ENCODE measurements at places on chromosomes 13 and 19.

- DNase-seq, result no peak
Observed at GRCh38 chr13:68056816-68057710, 826.9 kb upstream of the PCDH9 start.

DNA sequence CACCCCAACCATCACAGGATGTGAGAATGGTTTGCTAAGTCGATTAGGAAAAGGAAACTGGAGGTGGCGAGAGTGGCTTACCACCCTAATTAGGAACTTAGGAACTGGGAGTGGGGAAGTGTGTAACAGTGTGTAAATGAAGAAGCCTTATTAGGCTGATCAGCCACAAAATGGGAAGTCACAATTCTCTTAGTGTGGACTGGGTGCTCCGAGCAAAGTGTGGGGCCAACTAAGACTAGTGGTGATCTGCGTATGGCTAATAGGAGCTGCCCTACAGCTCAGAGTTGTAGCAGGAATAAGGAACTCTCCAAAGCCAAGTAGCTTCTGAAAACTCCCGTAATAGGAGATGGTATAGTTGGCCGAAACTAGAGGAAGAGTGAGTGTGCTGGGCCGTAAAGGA is 7.6 kb downstream of the SIGLEC11 start:
- no peak for DNase-seq

- DNase-seq, result no peak
Observed at GRCh38 chr13:25973085-25973484, 78.7 kb downstream of the SHISA2 start.

DNA sequence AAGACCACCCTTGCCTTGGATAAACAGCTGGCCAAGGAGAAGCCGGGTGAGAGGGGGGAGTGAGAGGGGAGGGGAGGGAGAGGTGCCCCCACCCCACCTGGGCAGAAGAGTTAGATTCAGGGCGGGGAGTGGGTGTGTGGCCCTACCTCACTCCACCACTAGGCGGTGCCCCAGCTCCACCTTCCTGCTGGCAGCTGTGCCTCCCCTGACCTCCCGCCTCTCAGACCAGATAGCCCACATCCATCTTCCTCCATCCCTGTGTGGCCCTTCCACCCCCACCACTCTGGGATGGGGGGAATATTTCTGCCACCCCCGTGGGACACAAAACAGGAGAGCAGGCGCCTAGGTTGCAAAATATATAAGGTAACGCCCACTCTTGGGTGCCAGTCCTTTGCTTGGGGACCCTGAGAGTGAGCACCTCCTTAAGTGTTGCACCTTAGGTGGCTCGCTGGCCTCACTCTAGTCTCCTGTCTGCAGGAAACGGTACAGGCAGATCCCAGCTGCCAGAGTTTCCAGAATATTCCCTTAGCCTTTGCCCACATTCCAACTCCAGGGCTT is 13.8 kb upstream of the EHD2 start:
- DNase-seq, result no peak

- no peak for DNase-seq
Observed at GRCh38 chr13:52980695-52981094, 47.9 kb upstream of the OLFM4 start.

DNA sequence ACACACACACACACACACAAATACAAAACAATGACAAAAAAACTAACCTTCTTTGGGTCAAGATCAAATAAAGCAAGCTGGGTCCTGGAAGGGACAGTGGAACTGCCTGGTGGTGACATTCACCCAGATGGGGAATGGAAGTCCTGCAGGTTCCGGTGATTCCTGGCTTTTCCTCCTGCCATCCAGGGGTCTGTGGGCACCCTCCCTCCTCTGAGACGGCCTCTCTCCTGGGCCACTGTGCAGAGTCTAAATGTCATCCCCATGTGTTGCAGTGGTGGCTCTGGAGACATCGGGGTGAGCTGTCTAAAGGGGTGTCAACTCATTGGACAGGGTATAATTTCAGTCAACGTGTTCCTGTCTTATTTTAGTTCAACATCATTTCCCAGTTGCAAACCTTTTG is 248.2 kb downstream of the ZNF536 start:
- DNase-seq, result no peak

- DNase-seq, result no peak
Observed at GRCh38 chr13:42214446-42214845, 57.5 kb upstream of the AKAP11 start.

DNA sequence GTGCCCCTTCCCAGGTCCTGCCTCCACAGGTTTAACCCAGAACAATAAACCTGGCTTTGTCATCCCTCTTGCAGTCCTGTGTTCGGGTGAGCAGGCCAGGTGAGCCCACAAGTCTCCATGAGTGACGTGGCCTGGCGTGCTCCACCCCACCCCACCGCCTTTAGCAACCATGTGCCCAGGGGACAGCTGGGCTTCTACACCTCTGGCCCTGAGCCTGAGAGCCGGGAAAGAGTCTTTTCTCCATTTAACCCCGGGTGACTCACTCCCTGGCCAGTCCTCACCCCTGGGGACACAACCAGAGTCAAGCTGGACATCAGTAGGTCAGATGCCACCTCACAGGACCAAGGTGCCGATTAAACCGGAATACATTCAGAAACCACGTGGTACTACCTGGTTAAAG is 4.1 kb downstream of the C19orf53 start:
- no peak for DNase-seq

- no peak for DNase-seq
Observed at GRCh38 chr13:76884186-76884906, 1.9 kb downstream of the KCTD12 start.

GRCh38 chr13:109990296-109990695 is 203.9 kb upstream of the IRS2 start:
- no peak for DNase-seq

GRCh38 chr19:5814852-5815246 is 10.0 kb downstream of the NRTN start:
- no peak for DNase-seq

- DNase-seq, result no peak
Observed at GRCh38 chr13:34513526-34513925, 428.5 kb upstream of the NBEA start.

DNA sequence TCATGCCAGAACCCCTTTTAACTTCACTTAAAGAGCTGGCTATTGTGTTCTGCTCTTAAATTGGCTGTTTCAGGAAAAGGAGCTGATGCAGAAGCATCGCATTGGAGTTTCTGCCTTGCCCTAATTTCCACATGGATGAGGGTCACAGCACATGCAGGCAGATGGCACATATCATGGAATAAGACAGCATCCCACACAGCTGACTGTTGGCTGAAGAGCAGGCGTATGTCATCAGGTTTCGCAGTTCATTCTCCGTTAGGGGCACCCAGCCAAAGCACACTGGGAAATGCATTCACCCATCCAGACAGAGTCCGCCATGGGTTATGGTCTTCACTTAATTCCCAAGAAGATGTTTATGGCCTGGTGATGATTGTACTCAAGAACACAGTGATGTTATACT is 572.5 kb downstream of the LIG4 start:
- no peak for DNase-seq

GRCh38 chr19:3149526-3150505 is 14.0 kb downstream of the GNA15 start:
- DNase-seq, result no peak

DNA sequence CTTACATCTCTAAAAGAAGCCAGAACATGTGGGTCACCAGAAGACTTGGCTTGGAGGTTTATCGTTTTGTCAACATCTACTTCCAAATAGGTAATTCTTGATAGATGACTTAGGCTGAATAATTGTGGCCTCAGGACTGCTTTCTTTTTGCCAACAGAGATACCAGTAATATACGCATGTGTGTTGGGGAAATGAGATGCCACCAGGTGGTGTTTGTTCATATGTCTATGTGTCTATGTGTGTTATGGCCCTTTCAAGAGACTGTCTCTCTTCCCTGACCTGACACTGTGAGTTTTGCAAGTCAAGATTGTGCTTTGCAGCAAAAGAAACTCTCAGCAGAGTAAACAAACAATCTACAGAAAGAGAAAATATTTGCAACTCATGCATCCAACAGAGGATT is 31.6 kb upstream of the METTL21C start:
- DNase-seq, result no peak

DNA sequence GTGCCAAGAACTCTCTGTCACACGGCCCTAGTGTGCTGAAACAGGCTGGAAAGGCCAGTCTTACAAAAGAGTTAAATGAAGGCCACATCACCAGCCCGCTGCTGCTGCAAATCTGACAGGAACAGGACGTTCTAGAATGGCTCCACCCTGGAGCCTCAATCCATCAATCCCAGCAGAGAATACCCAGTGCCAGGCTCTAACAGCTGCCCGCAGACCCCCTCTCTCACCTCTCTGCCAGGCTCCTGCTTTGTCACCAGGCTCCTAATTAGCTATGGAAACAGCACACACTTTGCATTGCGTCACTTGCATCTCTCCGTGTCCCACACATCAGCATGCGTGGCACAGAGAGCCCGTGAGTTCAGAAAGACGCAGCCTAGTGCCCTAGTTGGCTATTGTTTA is 314.1 kb downstream of the FOXO1 start:
- DNase-seq, result peak; percentile 77

DNA sequence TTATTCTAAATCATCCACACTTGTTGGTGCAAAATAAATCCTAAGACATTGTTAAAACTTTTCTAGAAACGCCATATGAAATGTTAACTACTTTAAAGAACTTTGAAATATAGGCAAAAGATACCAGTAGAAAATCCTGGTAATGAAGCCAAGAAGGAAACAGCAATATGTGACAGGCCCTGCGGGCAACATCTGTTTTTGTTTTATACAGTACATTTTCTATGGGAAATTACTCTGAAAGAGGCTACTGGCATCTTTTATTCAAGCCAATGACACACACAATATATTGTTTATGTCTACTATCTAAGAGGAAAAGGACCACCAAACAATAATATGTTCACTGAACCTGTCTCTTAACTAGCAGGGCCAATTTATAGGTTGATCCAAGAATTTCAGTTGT is 829.7 kb downstream of the PCDH17 start:
- no peak for DNase-seq

DNA sequence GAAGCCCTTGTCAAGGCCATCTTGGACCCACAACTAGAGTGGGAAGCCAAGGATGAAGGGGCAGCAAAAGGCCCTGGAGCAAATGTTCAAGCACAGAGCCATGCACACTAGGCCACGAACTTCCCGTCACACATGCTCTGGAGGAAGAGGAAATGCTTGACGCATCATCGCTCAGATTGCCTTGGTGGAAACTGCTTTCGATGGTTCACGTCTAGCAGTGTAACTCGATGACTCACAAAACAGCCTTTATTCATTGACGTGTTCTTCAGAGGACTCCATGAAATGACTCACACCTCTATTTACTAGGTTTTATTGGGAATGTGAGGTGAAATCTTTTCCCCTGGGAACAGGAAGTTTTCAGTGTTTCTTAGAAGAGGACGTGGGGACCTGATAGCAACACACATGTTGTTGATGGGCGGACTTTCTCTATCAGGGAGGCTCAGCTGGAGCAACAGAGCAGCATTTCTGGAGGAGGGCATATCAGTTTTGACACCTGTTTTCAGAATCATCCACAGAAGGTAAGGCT is 79.8 kb upstream of the FLT1 start:
- DNase-seq, result no peak

GRCh38 chr19:51066393-51067186 is 1.7 kb upstream of the KLK13 start:
- DNase-seq, result no peak

GRCh38 chr19:38805180-38805579 is 7.6 kb downstream of the LGALS4 start:
- no peak for DNase-seq

- no peak for DNase-seq
Observed at GRCh38 chr13:25295701-25296100, 5.7 kb upstream of the NUP58 start.

- DNase-seq, result no peak
Observed at GRCh38 chr19:44891016-44891882, at the start of gene TOMM40. TSS of gene TOMM40 (plus strand) at chr19:44891254. CDS start at chr19:44891416, 162 bp downstream.
